ENCODE measurements at places on chromosomes 12 and 14.

DNA sequence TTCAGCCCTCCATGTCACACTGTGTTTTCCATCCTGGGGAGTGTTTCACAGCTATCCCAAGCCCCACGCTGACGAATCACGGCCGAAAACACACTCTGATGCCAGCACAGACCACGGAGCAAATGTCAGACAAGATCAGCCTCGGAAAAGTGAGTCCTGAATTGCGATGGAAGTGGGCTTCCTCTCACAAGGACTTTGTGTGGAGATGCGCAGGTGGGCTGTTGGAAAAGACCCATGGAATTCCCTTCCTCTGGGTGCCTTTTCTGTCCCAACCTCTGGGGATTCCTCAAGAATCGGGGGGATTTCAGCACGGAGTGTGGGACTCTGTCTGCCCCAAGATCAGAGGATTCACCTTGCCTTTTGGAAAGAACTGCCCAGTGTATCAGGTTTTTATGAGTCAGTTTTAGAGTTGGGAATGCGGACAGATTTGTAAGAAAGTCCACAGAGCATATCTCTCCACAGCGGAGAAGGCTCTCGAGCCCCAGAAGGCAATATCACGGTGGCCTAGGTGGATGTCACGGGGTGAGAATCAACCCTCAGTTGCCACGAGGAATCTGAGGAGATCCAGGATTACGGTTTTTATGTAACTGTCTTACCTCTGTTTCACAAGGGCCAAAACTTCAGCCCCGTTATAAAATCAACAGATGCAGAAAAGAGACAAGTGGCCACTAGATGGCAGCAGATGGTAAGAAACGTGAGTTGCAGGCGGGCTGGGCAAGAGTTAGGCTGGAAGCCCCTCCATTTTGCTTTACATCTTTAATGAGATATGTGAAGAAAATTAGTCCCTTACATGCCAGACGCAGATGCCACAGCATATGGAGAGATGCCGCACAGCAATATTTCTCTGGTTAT, 201.9 kb downstream of the DAD1 start:
- DNase-seq: no peak

GRCh38 chr12:6688543-6688998, 604 bp downstream of the ZNF384 start:
- peak; percentile 43 for DNase-seq

GRCh38 chr14:56036353-56036752, 81.9 kb upstream of the PELI2 start:
- no peak for DNase-seq

- peak; percentile 18 for DNase-seq
These were observed 67.2 kb downstream of the KDM2B start for GRCh38 chr12:121513464-121514183.

DNA sequence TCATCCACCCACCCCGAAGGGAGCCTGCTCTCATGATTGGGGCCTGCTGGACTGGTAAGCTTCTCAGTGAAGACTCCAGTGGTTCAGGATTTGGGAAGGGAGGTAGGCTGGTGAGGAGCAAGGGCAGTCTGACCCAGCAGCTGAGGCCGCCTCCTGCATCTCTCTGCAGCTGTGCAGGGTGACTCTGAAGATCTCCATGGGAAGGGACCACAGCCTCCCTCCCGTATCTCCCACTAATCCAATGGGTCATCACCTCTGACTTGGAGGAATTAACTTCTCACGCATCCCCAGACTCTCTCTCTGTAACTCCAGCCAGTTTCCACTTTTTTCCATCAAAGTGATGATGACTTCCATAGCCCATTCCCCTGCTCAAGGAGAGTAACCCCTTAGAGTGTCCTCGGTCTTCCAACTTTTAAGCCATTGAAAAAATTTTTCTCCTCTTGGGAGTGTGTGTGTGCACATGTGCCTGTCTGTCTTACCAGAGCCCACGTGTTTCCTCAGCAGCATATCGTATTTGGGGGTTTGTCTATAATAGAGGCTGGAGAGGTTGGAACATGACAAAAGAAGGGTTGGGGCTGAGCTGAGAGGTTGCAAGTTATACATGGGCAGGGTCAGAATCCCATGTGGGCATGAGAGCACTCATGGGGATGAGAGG, 11.3 kb downstream of the CLSTN3 start:
- DNase-seq: no peak

Measured in activated naive CD4-positive, alpha-beta T cell treated with Interleukin-2 at 50 U/mL for 16 hours (primary cell).